ENCODE measurements at places on chromosomes 7 and 10.
A peak's percentile ranks its signal among the peaks of the same experiment; 100 is the strongest.

- DNase-seq, result no peak
These were observed 46.1 kb upstream of the FMC1 start for GRCh38 chr7:139294951-139295575.

- DNase-seq, result no peak
These were observed 90.3 kb downstream of the FAM13C start for GRCh38 chr10:59272061-59272460.

- DNase-seq, result no peak
These were observed 157.9 kb downstream of the ELMO1 start for GRCh38 chr7:37290731-37291130.

DNA sequence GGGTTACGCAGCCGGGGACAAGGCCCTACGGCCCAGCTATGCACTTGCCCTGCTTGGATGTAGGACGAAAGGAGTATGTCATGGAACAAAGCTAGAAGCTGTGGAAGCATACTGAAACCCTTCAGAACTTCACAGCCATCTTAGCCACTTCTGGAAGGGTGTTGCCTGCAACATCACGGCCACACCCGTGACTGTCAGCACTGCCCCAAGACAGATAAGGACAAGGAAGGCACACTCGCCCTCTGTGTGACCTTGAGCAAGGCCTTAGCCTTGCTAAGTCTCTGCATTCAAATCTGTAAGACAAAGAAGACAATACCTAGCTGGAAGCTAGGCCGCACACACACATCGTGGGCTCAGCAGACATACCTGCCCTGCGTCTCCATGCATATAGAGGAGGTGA, 352.5 kb upstream of the MGMT start:
- no peak for DNase-seq

DNA sequence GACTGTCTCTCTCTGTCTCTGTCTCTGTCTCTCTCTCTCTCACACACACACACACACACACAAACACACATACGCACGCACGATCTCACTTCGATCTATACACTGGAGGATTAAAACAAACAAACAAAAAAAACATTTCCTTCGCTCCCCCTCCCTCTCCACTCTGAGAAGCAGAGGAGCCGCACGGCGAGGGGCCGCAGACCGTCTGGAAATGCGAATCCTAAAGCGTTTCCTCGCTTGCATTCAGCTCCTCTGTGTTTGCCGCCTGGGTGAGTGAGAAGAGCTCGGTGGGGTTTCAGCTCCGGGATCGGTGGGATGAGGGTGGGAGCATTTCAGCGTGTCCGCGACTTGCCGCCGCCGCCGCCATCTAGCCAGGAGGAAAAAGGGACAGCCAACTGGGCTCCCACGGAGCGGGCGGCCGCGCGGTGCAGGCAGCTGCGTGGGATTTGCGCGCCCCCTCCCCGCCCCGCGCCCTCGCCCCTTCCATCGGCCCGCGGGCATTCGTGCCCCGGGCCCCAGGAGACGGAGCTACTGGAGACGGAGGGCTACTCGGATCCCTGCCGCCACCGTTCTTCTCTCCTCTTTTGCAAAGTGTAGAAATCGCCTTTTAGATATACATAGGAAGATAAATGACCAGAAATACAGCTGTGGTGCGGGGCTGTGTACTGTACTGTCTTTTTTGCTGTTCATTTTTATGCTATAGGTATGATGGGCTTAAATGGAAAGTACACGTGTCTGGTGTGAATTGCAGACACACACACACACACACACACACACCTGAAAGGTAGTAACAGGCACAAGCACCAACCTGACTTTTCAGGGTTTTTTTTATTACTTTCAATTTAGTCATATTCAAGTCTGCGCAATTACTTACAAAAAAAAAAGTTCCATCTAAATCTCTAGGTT, 581 bp downstream of the PTPRZ1 start:
- DNase-seq, result peak; percentile 42

- DNase-seq, result no peak
These were observed 46.1 kb downstream of the C1GALT1 start for GRCh38 chr7:7228472-7228871.

GRCh38 chr10:2925631-2926030, 141.7 kb upstream of the PFKP start:
- no peak for DNase-seq

- no peak for DNase-seq
These were observed 2.0 kb upstream of the TM9SF3 start for GRCh38 chr10:96588616-96589419.

GRCh38 chr10:119241066-119241465, 33.7 kb downstream of the GRK5 start:
- DNase-seq, result no peak

- DNase-seq, result no peak
These were observed 40.1 kb upstream of the ITGB8 start for GRCh38 chr7:20290505-20291111.

GRCh38 chr7:117138981-117139380, 183.9 kb downstream of the WNT2 start:
- no peak for DNase-seq

- DNase-seq, result no peak
These were observed 86.9 kb downstream of the NEURL1 start for GRCh38 chr10:103580430-103580829.

Measured in NCI-H2081 (cell line).